ENCODE measurements at places on chromosomes 2 and 18. TPM values are rescaled to one million over a fixed set of nuclear protein-coding genes. Genes with fewer than 3 reads are reported as not detected.

- no peak for DNase-seq
These were observed 421.7 kb downstream of the TGIF1 start for GRCh38 chr18:3871687-3872086.

GRCh38 chr18:59758837-59759236 is 61.6 kb upstream of the CCBE1 start:
- no peak for DNase-seq

DNA sequence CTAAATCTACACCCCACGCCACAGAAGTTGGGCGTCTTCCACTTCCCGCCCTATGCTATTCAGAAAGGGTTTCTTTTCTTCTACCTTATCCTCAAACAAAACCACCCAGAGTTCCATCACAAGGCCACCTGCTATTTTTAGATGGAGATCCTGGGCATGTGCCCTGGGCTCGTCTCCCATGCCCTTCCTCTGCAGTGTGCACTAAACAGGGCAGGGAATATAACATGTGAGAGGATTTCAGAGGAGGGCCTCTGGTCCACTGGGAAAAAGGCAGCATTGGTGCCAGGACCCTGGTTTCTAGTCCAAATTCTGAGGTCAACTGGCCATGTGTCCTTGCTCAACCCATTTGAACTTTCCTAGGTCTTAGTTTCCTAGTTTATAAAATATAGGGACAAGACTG is 320.0 kb downstream of the NCKAP5 start:
- DNase-seq: no peak

GRCh38 chr2:85577386-85578242 is at the start of gene VAMP8:
VAMP8 (plus strand) TSS chr2:85577586; CDS start chr2:85577647, 61 bp downstream.
- peak; percentile 83 for DNase-seq

- DNase-seq: no peak
These were observed 39.6 kb upstream of the SCN1A start for GRCh38 chr2:166167449-166167848.

DNA sequence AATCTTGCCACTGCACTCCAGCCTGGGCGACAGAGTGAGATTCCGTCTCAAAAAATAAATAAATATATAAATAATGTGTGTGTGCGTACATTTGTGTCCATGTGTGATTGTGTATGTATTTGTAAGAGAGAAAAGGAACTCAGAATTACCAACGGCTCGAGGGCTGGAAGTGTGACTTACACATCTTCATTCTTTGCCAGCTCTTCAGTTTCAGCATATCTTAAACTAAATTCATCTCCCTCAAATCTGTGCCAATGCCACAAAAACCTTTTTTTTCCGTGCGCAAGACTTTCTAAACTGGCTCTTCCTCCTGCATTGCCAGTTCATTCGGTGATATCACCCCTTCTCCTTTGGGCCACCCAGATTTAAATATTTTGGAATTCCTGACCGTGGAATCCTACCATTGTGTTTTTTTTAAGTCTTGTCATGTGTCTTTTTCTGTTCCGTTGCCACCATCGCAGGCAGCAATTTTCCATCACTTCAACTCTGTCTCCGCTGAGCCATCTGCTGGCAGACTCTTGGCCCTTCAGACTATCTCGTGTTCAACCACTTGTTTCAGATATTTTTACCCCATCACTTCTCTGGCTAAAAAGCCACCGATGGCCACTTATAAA is 77.0 kb upstream of the ZNF532 start:
- no peak for DNase-seq

The NXPH2 gene
- total RNA-seq: not detected

- no peak for DNase-seq
These were observed 5.9 kb upstream of the FN1 start for GRCh38 chr2:215441560-215442400.

DNA sequence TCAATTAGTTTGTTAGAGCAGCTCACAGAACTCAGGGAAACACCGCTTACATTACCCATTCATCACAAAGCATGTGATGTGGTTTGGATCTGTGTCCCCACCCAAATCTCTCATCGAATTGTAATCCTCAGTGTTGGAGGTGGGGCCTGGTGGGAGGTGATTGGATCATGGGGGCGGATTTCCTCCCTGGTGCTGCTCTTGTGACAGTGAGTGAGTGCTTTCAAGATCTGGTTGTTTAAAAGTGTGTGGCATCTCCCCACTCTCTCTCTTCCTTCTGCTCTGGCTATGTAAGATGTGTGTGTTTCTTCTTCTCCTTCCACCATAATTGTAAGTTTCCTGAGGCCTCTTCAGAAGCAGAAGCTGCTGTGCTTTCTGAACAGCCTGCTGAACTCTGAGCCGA is 63.5 kb upstream of the AGPS start:
- no peak for DNase-seq

The GAREM1 gene
- total RNA-seq: 3.8 TPM

DNA sequence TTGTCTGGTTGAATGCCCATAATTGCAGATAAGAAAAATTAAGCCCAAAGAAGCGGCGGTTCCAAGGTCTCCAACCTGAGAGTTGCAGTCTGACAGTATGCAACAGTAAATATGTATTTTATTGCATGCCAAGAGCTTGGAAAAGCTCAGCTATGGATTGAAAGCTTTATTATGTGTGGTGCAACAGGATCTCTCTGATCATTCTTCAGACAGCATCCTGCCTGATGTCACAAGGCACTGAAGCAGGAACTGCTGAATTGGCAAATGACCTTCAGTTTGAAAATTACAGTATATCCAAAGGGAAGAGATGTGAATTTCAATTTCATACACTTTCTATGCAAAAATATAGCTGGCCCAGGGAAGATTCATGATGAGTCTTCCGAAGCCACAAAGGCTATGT is 42.5 kb downstream of the DOCK10 start:
- DNase-seq: no peak

DNA sequence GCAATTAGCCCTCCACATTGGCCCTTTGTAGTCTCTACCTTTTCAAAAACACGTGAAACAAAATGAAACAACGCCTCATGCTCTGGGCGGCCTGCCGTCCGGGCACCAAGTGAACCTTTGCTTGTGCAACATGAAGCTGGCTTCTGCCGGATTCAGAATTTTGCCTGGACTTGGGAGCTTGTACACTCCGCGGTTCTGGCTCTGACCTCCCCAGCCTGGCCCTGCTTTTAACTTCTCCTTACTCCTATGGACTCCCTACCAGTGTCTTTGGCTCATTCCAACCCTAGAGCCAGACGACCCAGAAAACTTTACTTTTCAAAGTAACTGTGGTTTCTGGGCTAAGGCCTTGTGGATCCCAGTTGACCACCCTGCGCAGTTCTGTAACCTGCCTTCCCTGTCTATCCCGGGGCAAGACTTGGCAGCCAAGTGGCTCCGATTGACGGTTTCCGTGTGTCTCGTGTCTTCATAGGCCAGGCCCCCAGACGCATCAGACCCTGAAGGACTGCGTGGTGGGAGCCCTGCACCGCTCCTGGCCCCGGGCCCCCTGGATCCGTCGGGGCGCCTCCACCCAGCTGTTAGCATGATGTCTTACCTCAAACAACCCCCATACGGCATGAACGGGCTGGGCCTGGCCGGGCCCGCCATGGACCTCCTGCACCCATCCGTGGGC is 1.9 kb downstream of the OTX1 start:
- DNase-seq: no peak

- DNase-seq: no peak
These were observed 210.7 kb downstream of the ARL4C start for GRCh38 chr2:234286118-234286598.

DNA sequence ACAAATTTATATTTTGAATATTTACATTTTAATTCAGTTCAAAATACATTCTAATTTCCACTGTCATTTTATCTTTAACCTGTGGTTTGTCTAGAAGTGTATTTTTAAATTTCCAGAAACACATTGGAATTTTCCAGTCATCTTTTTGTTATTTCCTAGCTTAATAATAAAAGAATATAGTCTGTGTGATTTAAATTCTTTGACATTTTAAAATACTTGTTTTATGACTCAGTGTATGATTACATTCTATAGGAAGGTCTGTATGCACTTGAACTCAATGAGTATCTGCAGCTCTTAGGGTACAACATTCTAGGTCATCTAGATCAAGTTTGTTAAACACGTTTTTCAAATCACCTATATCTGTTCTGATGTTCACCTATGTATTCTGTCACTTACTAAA is 88.3 kb upstream of the MBOAT2 start:
- no peak for DNase-seq

DNA sequence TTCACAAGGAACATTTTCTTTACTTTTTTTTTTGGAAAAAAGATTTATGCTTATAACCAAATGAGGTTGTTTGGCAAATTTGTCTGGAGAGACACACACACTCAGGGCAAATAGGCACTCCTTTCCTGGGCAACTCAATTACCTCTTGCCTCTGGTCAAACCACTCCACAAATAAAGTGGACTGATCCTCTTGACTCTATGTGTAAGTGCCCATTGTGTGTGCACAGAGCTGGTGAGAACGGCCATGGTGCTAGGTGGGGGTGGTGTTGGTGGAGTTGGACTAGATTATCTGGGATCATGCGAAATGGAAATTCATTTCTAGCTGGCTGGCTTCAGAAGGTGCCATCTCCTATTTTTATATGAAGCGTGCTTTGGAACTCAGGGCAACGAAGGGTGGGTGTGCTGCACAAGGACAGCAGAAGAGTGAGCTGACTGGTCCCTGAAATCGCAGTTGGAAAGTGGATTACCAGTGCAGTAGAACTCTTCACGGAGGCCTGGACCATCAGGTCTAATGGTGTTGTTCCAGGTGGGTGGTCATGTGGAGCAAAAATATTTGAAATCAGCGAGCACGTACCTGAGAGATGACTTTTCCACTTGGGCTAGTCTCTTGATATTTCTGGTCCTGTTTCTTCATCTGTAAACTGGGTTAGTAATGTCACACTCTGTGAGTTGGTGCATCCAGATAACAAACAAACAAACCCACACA is 149.9 kb downstream of the RPIA start:
- DNase-seq: no peak

DNA sequence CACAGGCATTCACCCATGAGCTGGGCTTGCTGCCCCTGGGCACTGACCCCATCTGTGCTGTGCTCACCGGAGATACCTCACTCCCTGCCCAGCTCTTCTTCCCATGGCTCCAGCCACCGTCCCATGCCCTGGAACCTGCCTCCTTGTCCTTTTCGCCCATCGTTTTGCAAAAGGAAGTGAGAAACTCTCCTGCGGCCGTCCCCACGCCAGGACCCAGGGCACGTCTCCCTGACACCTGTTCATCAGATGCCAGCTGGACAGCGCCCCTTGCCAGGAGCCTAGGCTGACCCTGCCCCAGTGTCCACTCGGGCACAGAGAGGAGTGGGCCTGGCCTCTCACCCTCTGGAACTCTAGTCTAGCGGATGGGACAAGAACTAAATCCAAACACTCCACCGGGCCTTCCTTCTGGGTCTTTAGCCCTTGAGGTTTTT is 238.6 kb downstream of the SEPTIN10 start:
- DNase-seq: no peak

- peak; percentile 6 for DNase-seq
These were observed 4.4 kb downstream of the CAPN14 start for GRCh38 chr2:31212659-31213600.

GRCh38 chr2:27920148-27920885 is 29.8 kb downstream of the BABAM2 start:
- peak; percentile 41 for DNase-seq

DNA sequence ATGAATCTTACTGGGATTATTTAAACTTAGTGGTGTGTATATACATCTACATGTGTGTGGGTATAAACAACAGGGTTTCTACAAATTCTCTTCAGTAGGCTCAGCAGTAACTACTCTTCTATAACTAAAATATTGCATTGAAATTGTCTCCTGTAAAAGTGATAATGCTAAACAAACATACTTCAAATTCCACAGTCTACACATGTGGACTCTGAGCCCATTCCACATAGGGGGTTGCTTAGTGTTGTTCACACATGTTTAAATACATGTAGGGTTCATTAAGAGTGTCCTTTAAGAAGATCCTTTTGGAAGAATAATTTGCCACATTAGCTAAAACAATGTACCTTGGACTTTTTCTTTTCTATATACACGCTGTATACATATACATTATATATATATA is 152.8 kb upstream of the VRK2 start:
- no peak for DNase-seq

DNA sequence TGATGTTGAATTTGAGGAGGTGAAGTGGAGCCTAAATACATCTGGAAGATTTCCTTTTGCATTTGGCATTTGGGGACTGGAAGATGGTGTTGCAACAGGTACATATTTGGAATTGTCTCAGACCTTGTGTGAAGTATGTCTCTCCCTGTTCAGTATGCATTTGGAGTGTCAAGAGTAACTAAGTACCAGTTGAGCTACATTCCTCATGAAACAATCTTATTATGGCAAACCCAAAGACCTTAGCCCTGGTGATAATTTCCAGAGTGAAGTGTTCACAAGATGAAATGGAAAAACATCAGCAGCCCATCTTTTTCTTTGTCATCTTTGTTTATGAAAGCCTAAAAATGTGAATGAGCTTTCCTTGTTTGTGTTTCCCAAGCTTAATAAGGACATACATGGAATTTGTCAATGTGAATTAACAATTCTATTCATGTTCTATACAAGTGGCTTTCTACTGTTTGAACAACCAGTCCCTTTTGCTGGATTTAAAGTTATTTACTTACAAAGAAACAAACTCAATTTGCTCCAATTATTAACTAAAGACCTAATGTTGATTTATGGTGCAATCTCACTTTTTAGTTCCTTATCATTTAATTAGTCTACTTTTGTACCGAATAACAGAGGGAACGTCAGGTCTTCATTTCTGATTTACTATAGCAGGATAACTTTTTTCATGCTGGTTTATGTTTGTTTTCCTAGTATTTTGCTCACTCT is 42.1 kb upstream of the PPP1R1C start:
- DNase-seq: no peak

GRCh38 chr18:51007790-51008139 is 22.2 kb upstream of the SMAD4 start:
- DNase-seq: no peak

The LBX2 gene
- total RNA-seq: 1.2 TPM

- no peak for DNase-seq
These were observed 192.2 kb upstream of the PXDN start for GRCh38 chr2:1936427-1936980.

The FLACC1 gene
- 1.3 TPM for total RNA-seq

DNA sequence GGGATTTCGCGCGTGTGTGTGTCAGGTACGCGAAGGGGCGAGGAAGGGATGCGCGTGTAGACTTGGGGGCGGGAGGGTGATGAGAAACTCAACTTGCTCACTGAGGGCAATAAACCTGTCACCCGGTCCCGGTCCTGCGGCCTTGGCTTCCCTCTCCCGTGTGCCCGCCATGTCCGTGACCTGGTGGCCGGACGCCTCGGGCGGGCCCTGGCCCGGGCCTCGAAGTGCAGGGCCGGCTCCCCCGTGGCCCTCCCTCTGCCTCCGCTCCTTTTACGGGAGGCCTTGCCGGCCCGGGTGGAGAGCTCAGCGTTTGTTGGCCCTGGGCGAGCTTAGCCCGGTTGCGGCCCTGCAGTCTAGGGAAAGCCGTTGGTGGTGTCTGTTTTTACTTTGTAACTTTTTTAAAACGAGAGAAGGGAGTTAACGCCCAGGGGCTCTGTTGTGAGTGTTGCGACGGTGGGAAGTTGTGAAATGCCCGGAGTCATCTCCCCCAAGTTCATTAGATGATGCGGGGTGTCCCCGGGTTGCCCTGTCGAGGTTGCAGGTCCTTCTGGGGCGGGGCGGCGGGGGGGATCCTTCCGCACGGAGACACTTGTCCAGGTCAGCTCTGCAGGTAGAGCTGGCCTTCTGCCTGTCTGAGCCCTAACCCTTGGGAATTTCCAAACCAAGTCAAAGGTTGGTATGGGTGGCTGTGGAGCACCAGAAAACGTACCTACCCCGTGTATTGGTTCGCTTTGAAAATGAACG is 883 bp downstream of the SMCHD1 start:
- DNase-seq: peak; percentile 31
